Suppressor macrophage treated with lipopolysaccharide for 4 hours (primary cell): ENCODE measurements at places on chromosomes 11 and 22.

- DNase-seq: no peak
These were observed 9.0 kb downstream of the CDON start for GRCh38 chr11:126053415-126054286.

DNA sequence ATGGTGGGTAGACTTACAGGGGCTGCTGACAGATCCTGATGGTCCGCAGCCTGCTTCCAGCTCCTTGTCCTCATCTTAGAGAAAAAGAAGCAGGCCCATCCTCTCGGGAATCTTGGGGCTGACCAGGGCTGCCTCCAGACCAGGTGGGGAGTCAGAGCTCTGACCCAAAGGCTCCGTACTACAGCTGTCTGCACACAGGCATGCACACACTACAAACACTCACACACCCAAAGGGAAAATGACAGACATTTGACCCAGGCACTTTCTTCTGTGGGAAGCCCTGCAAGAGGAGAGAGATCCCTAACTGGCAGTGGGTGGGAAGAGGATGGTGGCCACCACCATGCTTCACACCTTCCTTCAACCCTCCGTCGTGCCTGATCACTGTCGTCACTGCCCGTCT lies 46.9 kb upstream of the MYOD1 start:
- DNase-seq: no peak

DNA sequence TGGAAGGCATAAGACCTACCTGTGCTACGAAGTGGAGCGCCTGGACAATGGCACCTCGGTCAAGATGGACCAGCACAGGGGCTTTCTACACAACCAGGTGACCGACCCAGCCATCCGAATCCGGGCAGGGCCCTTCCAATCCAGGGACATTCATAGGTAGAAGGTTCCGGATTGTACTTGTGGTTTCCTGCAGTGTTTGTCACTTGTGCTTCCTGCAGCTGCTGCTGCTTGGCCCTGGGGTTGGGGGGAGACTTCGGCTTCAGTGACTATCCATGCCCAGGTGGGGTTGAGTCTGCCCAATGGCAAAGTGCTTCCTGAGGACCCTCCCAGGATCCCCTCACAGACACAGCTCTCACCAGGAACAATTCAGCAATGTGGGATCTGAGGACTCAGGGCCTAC lies 2.2 kb downstream of the APOBEC3A start:
- no peak for DNase-seq

GRCh38 chr11:10792385-10793068 lies 16.2 kb downstream of the EIF4G2 start:
- peak; percentile 87 for DNase-seq

DNA sequence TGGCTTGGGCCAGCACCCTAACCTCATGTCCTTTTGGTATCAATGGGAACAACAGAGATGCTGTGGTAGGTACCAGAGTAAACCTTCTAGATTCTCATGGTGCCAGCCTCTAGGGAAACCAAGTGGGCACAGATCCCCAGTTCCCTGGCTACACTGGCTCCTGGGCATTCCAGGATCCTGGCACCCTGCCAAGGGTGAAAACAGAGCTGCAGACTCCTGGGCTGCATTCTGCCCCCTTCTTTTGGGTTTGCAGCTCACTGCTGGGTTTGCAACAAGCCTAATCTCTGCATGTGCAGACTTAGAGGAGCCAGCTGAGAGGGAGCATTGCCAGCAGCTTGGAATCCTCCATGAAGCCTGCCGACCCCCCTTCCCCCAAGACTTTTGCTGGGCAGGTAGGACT lies 30.6 kb downstream of the PRDM11 start:
- DNase-seq: no peak

- DNase-seq: no peak
These were observed 802.3 kb downstream of the CNTN5 start for GRCh38 chr11:99822846-99823565.

DNA sequence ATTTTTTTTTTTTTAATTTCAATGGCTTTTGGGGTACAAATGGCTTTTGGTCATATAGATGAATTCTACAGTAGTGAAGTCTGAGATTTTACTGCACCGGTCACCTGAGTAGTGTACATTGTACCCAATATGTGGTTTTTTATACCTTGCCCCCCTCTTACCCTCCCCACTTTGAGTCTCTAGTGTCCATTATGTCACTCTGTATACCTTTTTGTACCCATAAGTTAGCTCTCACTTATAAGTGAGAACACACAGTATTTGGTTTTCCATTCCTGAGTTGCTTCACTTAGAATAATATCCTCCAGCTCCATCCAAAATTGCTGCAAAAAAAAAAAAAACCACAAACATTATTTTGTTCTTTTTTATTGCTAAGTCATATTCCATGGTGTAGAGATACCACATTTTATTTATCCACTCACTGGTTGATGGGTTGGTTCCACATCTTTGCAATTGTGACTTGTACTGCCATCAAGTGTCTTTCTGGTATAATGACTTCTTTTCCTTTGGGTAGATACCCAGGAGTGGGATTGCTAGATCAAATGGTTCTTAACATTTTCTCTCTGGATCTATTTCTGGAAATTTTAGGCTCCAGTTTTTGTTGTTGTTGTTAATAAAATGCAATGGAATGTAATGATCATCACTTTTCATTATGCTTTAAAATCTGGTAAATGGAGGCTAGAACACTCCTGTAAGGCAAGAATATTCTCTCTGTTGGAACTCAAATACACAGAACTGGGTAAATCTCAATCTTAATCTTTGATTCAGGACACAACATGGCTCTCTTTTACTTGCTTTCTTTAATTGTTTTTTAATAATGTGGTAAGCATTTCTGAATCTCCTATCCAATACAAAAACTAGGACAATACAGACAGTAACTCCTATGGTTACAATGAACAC lies 10.3 kb downstream of the NEAT1 start:
- DNase-seq: peak; percentile 40

GRCh38 chr22:39466228-39467006 lies 9.6 kb downstream of the MGAT3 start:
- peak; percentile 85 for DNase-seq

DNA sequence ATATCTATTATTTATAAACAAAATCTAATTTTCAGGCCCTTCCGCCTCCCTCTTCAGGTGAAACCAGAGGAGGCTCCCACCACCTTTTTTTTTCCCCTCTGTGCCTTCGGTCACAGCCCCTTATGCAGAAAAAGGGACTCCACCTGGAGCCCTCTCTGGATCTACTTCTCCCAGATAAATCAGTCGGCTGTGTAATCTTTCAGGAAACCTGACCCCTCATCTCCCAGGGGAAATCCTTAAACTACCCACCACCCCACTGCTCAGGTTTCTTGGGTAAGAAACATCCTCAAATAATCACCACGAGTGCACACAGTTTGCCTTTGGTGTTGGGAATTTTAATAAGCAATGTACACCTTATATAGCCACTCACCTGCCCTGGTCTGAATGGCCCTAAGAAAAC lies 104.2 kb downstream of the NAV2 start:
- no peak for DNase-seq

- DNase-seq: no peak
These were observed 10.6 kb downstream of the MSANTD4 start for GRCh38 chr11:106011481-106011880.

DNA sequence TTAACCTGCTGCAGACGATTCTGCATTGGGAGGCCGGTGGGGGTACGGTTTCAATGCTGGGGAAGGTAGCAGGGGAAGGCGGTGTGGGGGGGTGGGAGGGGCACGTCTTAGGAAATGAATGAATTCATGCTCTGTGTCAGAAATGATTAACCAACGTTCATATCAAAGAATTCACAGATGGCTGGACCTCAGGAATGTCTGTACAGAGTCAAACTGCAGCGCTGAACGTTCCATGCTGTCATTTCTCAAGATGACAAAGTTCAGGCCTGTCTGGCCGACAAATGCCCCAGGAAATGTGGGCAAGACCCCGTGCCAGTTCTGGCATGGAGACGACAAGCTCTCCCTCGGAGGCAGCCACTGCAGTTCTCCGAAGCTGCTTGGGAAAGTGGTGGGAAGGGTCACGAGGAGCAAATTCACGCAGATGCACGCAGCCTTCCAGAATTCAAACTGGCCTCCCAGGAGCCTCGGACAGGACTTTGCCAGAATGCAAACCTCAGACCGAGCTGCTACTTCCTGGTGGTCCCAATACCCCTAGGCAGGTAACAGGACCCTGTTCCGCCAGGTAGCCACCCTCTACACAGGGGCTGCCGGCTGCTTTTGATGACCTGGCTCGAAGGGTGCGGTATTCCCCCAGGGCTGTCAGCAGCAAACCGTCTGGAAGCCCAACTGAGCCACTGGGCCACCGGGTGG lies 81.5 kb downstream of the TRMU start:
- no peak for DNase-seq

DNA sequence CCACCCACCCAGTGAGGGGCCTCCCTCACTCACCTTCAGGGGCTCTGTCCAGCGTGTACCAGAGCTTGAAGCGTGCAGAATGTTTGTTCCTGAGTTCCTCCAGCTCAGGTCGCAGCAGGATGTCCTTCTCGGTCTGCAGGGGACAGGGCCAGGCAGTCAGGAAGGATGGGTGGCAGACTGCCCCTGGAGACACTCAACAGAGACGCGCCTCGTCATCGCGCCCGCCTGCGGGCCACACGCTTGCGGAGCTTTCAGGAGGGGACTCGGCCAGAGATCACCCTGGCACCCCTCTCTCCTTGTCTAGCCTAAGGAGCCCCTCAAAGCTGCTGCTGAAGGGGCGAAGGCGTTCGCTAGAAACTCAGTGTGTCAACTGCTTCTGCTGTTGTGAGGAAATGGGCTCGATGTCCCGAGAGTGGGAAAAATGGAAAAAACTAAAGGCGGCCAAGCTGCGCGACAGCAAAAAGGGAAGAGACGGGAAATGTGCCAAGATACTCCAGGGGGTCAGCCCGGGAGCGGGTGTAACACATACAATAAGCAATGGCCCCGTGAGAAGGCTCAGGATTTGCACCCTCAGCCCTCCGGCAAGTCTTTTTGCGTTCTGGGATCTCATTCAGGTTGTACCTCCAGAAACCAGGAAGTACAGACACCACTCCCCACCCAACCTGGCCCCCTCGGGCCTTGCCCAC lies 9.2 kb upstream of the POLDIP3 start:
- DNase-seq: no peak

- no peak for DNase-seq
These were observed 89.3 kb downstream of the PRR5L start for GRCh38 chr11:36385121-36385970.

- DNase-seq: no peak
These were observed 58.9 kb downstream of the CLPB start for GRCh38 chr11:72375241-72375960.

GRCh38 chr22:25084405-25085107 lies 115.1 kb upstream of the CRYBB3 start:
- DNase-seq: no peak

DNA sequence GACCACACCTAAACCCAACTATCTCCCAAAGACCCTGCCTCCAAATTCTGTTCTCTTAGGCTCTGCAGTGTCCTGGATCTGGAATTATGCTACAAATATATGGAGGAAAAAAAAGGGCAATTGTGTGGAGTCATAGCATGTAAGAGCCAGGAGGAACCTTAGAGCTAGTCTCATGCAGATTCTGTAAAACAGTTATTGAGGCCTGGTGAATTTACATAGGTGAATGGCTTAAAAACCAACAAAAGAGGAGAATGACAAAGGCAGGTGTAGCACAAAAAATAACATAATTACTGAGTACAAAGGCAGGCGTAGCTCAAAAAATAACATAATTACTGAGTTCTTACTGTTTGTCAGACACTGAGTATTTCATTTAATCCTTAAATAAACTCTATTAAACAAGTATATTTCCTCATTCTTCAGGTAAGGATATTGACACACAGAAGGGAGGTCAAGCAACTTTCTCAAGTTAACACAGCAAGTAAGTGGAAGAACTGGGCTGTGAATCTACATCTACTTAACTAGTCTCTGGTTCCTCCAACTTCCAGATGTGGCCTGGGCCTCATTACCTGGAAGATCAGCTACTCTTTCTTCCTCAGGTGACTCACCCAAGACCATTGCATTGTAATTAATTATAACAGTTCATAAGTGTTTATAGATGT lies 938.9 kb upstream of the TENM4 start:
- DNase-seq: no peak

DNA sequence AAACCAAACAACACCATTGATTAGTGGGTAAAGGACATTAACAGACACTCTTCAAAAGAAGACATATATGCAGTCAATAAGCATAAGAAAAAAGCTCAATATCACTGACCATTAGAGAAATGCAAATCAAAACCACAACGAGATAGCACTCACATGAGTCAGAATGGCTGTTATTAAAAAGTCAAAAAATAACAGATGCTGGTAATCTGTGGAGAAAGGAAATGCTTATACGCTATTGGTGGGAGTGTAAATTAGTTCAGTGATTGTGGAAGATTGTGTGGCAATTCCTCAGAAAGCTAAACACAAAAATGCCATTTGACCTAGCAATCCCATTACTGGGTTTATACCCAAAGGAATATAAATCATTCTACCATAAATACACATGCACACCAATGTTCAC lies 182.6 kb downstream of the TRPC6 start:
- no peak for DNase-seq

GRCh38 chr22:32644252-32645100 lies 157.0 kb upstream of the TIMP3 start:
- DNase-seq: peak; percentile 33

DNA sequence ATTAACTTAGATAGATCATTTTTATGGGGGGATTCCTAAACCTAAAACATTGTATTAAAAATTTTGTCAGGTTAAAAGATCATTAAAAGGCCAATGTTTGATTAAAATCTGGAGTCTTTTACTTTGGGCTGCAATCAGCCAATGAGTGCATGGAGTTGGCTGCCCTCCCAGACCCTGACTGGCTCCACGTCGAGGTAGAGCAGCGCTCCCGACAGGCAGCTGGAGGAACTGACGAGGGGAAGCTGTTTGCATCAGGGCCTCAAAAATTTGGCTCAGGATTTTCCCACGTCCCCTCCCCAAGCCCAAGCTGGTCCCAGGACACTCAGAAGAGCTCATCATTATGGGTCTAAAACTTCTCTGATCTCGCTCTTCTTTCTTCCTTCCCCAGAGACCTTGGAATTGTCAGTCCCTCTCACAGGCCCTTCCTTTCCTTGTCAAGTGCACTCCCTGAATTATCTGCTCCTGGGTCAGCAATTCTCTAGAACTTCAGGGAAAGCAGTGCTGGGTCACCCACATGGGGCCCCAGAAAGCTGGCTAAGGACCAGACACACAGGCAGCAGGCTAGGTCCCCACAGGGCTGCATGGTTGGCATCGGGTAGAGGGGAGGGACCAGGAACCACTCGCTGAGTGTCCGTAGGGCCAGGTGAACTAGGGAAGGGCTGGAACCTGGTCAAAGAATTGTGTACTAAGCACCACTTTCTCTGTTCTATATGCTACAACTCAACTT lies 119.6 kb upstream of the IGLL5 start:
- no peak for DNase-seq

DNA sequence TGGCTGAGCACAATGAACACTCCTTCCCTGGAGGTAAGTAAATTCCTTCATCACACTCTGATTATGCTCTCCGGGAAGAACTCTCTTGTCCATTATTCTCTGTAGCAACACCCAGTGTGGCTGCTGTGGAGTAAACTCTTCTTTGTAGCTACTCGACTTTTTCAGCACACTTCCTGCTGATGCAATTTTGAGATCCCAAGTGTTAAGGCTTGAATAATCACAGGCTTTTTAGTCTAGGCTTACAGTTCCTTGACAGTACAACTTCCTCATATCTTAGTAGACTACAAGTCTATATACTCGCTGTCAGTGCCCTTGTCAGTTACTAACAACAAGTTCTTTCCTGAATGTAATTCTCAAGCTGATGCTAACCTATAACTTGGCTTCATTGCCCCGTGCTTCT lies 301.8 kb upstream of the API5 start:
- DNase-seq: no peak
